Stimulated activated CD4-positive, alpha-beta T cell treated with anti-CD3 and anti-CD28 coated beads, Interleukin-4, amount 100 ng/mL, for 24 hours (primary cell): ENCODE measurements at places on chromosomes 13 and 19.
A peak's percentile ranks its signal among the peaks of the same experiment; 100 is the strongest.

DNA sequence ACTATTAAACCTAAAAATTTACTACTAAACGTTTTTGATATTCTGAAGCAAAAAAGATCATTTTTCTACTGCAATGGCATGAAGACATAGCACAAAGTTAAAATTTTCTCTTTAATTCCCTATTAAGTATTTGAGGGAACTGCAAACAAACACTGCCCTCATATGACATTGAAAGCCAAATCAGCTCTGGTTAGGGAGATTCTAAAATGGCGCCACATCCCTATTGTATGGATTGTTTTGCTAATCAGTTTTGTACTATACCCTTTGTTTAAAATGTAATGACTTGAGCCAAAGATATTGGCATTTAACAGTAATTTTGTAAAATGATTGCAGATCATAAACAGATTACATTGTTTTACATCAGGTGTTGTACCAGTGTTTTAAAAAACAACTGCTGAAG is 65.8 kb downstream of the FLT1 start:
- DNase-seq, result no peak

DNA sequence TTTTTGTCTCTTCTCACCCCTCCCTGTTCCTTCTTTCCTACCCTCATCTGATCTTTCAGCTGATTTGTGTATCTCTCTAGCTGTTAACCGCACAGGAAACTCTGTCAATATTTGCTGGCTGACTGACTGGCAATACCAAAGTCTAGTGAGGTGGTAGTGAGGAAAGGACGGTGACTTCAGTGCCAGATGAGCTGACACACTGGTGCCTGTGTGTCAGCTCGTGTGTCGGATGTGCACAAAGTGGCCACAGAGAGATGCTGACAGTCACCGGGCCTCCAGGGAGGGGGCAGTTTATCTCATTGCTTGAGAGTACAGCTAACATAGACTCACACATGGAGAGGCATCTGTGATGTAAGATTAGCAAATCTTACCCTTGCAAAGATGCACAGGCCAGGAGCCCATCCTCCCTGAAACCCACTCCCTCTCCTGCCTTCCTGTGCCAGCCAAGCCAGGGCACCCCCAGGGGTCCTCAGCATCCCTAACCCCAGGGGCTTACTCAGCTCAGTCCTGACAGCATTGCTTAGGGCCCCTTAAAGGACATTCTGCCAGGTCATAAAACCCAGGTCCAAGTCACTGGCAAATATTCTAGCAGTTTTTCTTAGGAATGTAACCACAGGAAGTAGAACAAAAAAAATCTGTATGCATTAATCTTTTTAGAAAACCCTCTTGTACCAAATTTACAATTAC is 80.2 kb downstream of the SHISA2 start:
- peak; percentile 34 for DNase-seq

DNA sequence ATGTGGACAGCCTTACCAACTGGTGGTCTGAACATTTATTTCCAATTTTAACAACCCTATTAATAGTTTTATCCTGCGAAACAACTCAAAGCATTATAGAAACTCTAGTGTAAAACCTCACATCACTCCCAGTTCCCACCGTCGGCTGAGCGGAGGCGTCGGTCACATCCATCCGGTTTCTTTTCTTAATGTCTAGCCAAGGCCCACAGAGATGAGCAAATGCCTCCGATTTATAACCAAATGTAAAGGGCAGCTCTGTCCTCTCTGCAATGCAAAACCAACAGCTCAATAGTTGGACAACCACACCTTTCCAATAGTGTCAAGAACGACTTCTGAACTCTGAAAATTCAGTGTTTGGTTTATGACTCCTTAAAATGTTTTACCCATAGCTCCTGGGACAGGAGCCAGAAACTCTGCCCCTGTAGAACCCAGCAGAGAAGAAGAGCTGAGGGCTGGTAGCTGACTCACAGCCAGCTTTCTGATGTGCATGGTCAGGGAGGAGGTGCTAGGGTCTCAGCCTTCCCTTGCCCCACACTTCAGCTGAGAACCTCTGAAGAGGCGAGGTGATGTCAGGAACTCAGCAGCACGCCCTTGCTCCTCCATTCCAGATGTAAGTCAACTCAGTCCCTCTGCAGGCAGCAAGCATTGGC is 90.2 kb upstream of the UQCRFS1 start:
- DNase-seq, result no peak

DNA sequence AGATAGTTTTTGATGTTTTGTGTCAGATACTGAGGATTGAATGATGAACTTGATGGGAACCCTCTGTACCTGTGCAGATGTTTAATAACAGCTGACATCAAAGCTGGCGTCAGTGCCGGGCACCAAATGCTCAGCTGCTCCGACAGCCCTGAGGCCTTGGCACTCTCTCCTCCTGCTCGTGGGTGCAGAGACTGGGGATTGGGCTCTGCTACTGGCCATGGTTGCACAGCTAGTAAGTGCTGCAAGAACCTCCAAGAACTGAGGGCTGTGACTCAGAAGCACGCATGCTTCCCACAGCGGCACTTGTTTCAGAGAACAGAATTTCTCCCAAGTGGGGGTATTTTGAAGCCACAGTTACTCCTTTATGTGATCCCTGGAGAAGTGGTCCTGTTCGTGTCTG is 5.9 kb downstream of the LAMP1 start:
- DNase-seq, result no peak

GRCh38 chr19:29574510-29574909 is 31.6 kb upstream of the POP4 start:
- DNase-seq, result no peak

GRCh38 chr13:61362522-61362921 is 53.1 kb downstream of the PCDH20 start:
- DNase-seq, result no peak

DNA sequence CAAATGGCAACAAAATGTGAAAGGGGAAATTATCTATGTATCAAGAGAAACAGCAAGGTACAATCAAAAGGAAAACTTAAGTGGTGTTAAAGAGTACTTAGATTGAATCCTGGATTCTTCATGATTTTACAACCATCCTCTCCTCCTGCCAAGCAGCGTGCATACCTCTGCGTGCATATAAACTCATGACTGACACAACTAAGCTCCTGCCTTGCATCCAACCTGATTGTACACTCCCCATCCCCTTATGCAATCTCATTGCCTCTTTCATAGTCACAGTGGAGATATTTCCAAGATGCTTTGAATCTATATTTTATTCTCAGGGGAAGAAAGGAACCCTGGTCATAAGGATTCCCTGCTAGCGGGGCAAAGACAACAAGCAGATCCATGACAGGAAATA is 499.9 kb downstream of the KCTD12 start:
- DNase-seq, result no peak

DNA sequence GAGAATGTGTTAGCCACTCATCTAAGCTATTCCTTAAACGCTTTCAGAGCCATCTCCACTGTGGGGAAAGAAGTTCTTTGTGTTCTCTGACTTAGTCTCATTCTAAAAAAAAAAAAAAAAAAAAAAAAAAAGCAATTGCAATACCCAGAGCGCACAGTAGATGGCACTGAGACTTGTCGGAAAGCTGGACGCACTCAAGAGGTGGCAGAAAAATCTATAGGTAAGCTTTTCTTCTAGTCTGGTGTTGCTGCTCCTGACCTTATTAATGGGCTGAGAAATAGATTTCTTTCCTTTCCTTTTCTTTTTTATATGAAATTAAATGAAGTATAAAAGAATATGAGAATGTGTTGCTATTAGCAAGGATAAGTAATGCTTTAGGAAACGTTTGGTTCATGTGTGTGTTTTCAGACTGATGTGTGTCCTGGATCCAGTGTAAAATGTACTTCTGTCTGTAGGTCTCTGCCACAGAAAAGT is 4.7 kb upstream of the GJB2 start:
- DNase-seq, result peak; percentile 23

DNA sequence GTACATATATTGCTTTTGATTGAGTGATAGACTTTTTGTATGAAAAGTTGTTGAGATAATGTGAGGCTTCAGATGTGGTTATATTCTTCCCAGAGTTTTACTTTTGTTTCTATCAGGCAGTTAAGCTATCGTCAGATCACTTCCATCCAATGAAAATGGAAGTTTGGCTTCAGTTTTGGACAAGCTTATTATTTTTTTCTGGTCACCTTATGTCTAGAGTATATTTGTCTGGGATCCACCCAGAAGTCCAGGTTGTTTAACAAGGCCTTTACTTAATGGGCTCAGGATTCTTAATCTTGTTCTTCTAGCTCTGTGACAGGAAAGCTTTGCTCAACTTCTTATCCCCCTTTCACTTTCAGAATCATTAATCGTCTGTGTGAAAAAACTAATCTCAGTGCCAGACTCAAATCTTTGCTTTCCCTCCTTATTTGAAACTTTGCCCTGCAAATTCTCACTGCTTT is 150.9 kb downstream of the PDS5B start:
- DNase-seq, result no peak

GRCh38 chr13:66301482-66301881 is 928.7 kb downstream of the PCDH9 start:
- no peak for DNase-seq
